ENCODE measurements at places on chromosomes 2 and 18. TPM values are rescaled to one million over a fixed set of nuclear protein-coding genes. Genes with fewer than 3 reads are reported as not detected.

C2orf78 gene
- total RNA-seq, result not detected

PGAP1 gene
- 10.9 TPM for total RNA-seq

ASAP2 gene
- total RNA-seq, result 55.2 TPM

ADCYAP1 gene
- 6.5 TPM for total RNA-seq

IL1RL2 gene
- 0.54 TPM for total RNA-seq

IKZF2 gene
- total RNA-seq, result 17.1 TPM

UGT1A8 gene
- total RNA-seq, result not detected

FBXO48 gene
- total RNA-seq, result 1.0 TPM

NPHP1 gene
- 3.9 TPM for total RNA-seq

PDCD1 gene
- total RNA-seq, result 0.75 TPM

CD207 gene
- total RNA-seq, result 0.78 TPM

COL4A4 gene
- 14.1 TPM for total RNA-seq

AGXT gene
- total RNA-seq, result not detected

GRP gene
- total RNA-seq, result not detected

SERPINB7 gene
- total RNA-seq, result not detected

TTC32 gene
- total RNA-seq, result 11.4 TPM

ALK gene
- 0.30 TPM for total RNA-seq

GPR39 gene
- total RNA-seq, result 0.42 TPM

MYOM1 gene
- 26.3 TPM for total RNA-seq

RPRM gene
- 1.1 TPM for total RNA-seq

GCC2 gene
- total RNA-seq, result 64.6 TPM

POTEJ gene
- not detected for total RNA-seq

INO80B gene
- 29.3 TPM for total RNA-seq

AFG3L2 gene
- total RNA-seq, result 26.0 TPM

CAVIN2 gene
- total RNA-seq, result 37.8 TPM

SOWAHC gene
- 15.0 TPM for total RNA-seq
